Breast epithelium (tissue), 4 donors: ENCODE measurements at places on chromosomes 4 and X. TPM values are rescaled to one million over a fixed set of nuclear protein-coding genes. Genes with fewer than 3 reads are reported as not detected.

The IGSF1 gene
- 0.96 TPM for total RNA-seq

DNA sequence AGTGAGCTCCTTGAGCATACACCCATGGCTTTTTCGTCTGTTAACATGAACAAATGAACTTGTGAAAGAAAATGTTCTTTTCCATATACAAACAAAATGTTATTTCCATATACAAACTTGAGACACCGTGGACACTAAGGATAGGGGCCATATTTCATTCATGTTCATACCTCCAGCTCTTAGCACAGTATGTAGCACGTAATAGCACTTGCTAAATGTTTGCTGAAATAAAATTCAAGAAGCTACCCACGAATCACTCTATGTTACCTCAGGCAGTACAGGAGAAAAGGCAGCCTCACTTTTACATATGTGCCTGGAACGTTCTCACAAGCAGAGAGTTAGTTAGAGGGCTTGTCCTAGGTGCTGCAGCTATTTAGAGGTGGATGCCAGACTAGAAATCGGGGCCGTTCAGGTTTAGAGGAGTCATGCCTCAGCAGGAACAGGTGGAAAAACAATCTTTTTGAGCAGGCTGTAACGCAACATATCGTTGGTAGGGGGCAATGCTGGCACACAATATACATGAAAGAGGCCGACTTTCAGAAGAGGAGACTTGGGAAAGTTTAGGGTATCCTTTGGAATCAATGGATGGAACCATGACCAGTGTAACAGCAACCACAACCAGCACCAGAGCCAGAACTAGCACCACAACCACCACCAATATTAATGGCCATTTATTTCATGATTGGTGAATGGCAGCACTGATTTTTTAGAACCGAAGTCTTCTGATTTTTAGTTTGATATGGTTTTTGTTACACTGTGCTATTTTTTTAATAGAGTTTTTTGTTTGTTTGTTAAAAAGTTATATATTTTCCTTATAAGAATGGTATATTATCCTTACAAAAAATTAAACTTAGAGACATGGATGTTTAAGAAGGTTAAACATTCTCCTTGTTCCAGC, 14.8 kb upstream of the PAQR3 start:
- H3K4me3 ChIP-seq = no peak overlapping the region
- DNase-seq = no peak
- no peaks in the 10 kb centered on the region for H3K4me1 ChIP-seq

DNA sequence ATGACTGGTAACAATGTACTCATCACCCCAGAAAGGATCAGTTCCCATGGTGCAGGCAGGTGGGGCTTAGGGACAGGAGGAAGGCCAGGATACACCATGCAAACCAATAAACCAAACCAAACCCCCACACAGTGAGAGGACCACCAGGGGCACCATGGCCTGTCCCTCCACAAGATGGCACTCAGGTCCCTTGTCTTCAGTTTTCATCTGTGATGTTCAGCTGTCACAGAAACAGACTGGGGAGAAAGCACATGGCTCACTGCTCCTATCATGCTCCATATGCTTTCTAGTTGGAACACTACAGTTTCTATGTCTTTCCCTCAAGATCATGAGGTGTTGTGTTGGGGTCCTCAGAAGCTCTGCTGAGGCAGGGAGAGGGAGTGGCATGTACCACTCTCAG, 10.1 kb downstream of the HS3ST1 start:
- no peaks in the 10 kb centered on the region for H3K4me1 ChIP-seq
- no peak overlapping the region for H3K4me3 ChIP-seq
- H3K36me3 ChIP-seq = no peaks in the 10 kb centered on the region
- H3K27ac ChIP-seq = no peak overlapping the region

The STAP1 gene
- not detected for total RNA-seq

GRCh38 chr4:140568507-140569306, at the start of gene UCP1:
TSS of gene UCP1 (minus strand) at chr4:140568961. CDS start at chr4:140568729, 232 bp downstream.
- no peaks in the 10 kb centered on the region for H3K36me3 ChIP-seq
- DNase-seq = no peak
- no peak within 1 kb of the TSS for H3K27ac ChIP-seq

The MAGEA9B gene
- not detected for total RNA-seq

DNA sequence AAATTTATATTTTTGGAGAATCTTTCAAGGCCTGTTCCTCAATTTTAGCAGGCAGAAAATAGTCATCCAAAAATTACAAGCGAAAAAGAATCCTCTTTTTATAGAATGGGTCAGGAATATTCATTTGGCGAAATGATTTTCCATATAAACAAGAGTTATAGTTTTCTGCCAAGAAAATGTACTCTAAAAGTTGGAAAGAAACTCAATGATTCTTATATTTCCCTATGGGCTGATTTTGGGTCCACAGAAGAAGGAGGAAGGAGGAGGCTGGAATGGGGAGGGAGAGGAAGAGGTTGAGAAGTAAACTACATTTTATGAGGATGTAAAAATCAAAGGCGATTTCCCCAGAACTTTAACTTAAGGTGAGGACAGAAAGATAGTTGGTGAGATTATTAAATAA, 159.3 kb downstream of the DCAF12L1 start:
- no peak overlapping the region for H3K27ac ChIP-seq
- DNase-seq = no peak
- no peaks in the 10 kb centered on the region for H3K27me3 ChIP-seq
- no peaks in the 10 kb centered on the region for H3K4me1 ChIP-seq
- H3K36me3 ChIP-seq = no peaks in the 10 kb centered on the region
- H3K4me3 ChIP-seq = no peak overlapping the region

The EXOC1 gene
- total RNA-seq = 37.4 TPM

DNA sequence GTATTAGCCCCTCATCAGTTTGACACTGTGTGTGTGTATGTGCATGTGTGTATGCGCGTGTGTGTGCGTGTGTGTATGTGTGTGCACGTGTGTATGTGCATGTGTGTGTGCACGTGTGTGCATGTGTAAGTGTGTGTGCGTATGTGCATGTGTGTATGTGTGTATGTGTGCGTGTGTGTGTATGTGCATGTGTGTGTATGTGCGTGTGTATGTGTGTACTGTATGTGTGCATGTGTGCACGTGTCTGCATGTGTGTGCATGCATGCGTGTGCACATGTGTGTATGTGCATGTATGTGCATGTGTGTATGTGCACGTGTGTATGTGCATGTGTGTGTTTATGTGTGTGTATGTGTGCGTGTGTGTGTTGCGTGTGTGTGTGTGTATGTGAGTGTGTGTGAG, 31.1 kb upstream of the MXRA5 start:
- H3K4me1 ChIP-seq = no peaks in the 10 kb centered on the region
- H3K27me3 ChIP-seq = no peaks in the 10 kb centered on the region
- DNase-seq = no peak
- no peaks in the 10 kb centered on the region for H3K36me3 ChIP-seq

The PNMA3 gene
- total RNA-seq = 0.33 TPM

DNA sequence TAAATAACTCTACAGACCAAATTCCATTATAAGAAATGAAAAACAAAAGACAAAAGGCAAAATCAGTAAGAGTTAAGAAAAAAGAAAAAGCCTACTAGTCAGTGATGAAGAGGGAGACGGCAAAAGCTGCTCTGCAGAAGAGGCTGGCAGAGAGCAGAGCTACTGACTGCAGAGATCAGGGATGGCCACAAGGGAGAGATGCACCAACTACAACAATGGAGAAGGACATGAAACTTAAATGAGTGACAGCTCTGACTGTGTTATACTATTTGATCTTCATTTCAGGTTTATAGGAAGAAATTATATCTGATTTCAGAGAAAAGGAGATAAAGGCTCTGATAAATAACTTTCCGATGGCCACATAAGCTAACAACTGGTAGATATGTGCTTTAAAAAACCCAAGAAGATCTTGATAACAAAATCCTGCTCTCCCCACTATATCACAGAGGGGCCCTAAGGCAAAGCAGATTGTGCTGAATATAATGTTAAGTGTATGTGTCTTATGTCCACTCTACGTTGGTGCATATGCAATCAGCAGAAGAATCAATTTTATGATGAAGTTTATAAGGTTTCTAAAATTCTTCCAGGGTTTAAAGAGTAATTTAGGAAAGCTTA, 58.4 kb upstream of the COX18 start:
- H3K4me3 ChIP-seq = no peak overlapping the region
- no peaks in the 10 kb centered on the region for H3K27me3 ChIP-seq
- H3K36me3 ChIP-seq = no peaks in the 10 kb centered on the region
- no peaks in the 10 kb centered on the region for H3K4me1 ChIP-seq

DNA sequence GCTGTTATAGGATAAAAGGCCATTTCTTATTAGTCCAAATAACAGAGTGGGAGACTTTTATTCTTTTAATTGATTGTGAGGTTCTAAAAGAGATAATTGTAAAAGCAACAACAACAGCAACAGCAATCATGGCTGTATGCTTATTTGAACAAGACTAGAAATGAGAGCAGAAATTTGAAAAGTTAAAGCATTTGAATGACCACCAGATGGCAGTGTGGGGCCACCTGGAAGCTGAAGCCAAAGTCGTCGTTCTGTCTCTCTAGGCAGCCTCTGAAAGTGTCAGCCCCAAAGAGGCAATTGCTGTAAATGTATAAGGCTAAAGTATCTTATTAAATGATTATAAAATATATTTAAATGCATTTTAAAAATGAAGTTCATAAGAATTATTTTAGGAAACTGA, 42.2 kb downstream of the SH2D1A start:
- H3K36me3 ChIP-seq = no peaks in the 10 kb centered on the region
- no peak for DNase-seq
- peaks cover 39% of the 10 kb centered on the region for H3K27me3 ChIP-seq
- no peak overlapping the region for H3K27ac ChIP-seq

DNA sequence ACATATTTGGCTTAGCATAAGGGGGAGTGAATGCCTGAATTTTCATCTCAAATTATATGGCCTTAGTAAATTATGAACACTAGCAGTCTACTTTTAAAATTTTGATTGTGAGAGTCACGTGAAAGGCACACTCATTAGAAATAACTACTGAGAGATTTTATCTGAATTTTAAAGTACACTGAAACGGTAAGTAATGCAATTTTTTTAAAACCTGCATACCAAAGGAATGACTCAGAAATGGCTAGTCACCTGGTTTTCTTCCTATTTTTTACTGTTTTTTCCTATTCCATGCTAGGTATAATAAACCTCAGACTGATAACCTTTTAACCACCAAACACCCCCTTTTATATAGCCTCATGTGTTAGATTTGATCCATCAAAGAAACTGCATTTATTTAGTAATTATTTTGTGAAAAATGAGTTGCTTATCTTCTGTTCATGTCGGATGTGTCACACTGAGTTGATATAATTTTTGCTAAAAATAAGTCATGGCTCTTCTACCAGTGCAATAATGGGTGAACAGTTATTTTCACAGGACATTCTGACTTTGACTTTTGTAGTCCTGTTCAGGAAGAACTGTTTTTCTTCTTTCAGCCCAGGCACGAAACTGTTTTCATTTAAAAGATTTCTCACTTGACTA, 40.4 kb downstream of the CPEB2 start:
- H3K27me3 ChIP-seq = no peaks in the 10 kb centered on the region
- H3K36me3 ChIP-seq = no peaks in the 10 kb centered on the region
- no peak for DNase-seq
- H3K27ac ChIP-seq = no peak overlapping the region
- H3K4me1 ChIP-seq = no peaks in the 10 kb centered on the region
- no peak overlapping the region for H3K4me3 ChIP-seq

DNA sequence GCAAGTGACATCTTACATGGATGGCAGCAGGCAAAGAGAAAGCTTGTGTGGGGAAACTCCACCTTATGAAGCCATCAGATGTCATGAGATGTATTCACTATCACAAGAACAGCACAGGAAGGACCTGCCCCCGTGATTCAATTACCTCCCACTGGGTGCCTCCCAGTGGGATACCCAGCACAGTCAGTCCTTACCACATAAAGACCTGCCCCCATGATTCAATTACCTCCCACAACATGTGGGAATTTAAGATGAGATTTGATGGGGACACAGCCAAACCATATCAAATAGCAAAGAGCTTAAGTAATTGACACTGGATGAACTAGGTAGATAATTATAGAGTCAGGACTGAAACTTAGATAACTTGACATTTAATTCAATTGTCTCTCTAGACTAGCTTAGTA, 85.6 kb downstream of the SLIT2 start:
- no peaks in the 10 kb centered on the region for H3K27me3 ChIP-seq
- H3K4me1 ChIP-seq = no peaks in the 10 kb centered on the region
- H3K36me3 ChIP-seq = no peaks in the 10 kb centered on the region
- DNase-seq = no peak

- H3K27ac ChIP-seq = no peak overlapping the region
- no peak overlapping the region for H3K4me3 ChIP-seq
- H3K4me1 ChIP-seq = no peaks in the 10 kb centered on the region
- H3K27me3 ChIP-seq = peaks cover 4% of the 10 kb centered on the region
- H3K36me3 ChIP-seq = no peaks in the 10 kb centered on the region
- no peak for DNase-seq
Measured at GRCh38 chrX:130285710-130286109, 17.0 kb upstream of the ZNF280C start.

DNA sequence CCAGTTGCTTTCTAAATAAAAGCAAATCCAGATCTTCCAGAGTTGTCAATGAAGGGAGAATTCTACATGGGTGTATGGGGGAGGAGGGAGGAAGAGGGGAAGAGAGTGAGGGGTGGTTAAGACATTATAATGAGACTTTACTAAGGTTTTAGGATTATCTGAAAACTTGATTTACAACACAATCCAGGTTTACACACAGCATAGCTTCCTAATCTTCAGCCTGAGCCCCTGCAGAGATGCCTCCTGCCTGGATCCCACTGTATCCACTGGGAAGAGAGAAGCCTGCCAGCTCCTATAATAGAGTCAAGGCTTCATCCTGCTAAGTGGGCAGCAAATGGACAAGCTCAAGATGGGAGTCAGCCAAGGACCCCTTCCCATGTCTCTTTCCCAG, 85.6 kb upstream of the KIT start:
- no peak overlapping the region for H3K4me3 ChIP-seq
- DNase-seq = no peak
- H3K4me1 ChIP-seq = no peaks in the 10 kb centered on the region
- H3K27me3 ChIP-seq = no peaks in the 10 kb centered on the region
- H3K27ac ChIP-seq = no peak overlapping the region

The TMPRSS11D gene
- total RNA-seq = not detected

DNA sequence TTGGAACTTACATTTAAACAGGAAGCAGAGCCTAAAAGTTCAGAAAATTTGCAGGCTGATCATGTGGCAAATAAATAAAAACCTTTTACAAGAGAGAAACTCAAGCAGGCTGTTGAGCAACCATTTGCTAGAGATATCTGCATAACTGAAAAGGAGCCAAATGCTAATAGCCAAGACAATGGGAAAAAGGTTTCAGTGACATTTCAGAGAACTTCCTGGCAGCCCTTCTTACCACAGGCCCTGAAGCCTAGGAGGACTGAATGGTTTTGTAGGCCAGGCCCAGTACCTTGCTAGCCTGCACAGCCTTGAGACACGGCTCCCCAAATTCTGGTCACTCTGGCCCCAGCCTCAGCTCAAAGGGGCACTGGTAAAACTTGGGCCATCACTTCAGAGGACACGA, 945.1 kb downstream of the ADGRL3 start:
- H3K36me3 ChIP-seq = no peaks in the 10 kb centered on the region
- H3K4me1 ChIP-seq = no peaks in the 10 kb centered on the region
- no peaks in the 10 kb centered on the region for H3K27me3 ChIP-seq
- no peak for DNase-seq
- H3K27ac ChIP-seq = no peak overlapping the region
